ENCODE measurements at places on chromosomes 4 and X.

DNA sequence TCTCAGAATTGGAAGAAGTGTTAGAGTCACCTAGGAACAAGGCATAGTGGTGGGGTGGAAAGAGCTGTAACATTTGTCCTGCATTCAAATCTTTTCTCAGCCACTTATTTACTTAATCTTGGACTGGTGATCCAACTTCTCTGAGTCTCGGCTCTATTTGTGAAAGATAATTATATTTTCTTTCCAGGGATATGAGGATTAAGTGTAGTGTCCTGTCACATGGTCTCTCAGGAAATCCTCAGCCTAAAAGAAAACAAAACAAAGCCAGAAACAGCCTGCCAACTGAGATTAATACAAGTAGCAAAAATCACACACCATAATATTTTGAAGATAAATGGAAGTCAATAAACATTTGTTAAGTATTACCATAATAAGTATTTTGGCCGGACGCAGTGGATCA, 33.3 kb upstream of the ETNPPL start:
- DNase-seq, result no peak

- DNase-seq, result no peak
These were observed 25.2 kb upstream of the BCLAF3 start for GRCh38 chrX:20015945-20016615.

DNA sequence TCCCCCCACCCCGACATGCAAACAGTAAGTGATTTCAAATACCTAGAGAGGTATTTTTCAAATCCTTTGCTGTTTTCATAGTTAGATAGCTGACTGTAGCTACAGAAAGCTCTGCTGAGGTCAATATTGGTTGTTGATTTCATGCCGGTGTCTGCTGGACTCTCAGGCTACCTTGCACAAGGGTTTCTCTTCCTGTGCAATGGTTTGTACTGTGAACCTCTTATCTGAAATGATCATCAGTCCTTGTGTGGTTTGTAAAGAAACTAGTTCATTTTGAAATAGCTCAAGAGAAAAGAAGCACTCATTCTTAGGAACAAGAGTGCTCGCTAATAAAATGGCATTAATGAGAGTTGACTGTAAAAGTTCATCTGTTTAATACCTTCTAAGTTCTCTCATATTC, 2.1 kb downstream of the MTM1 start:
- DNase-seq, result no peak

DNA sequence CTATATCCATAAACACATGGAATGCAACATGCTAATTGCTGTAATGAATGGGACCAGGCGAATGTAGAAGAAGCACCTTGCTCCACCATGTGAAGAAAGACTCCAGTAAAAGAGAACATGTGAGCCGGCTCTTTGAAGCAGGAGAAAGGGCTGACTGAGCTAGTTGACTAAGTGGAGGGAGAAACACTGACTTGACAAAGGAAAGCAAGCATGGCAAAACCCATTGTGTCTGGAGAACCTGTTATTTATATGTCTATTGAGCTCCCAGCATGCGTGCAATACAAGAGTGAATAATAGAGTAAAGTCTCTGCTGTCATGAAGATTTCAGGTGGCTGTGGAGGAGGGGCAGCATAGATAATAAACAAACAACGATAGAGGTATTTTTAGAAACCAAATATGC, 559.9 kb downstream of the RAB28 start:
- no peak for DNase-seq

- DNase-seq, result no peak
These were observed 49.5 kb upstream of the ENPP6 start for GRCh38 chr4:184267206-184267608.
